Stimulated activated CD4-positive, alpha-beta T cell treated with anti-CD3 and anti-CD28 coated beads, TNF-alpha, amount 100 ng/mL, for 4 hours (primary cell): ENCODE measurements at places on chromosomes 13 and 19.

DNA sequence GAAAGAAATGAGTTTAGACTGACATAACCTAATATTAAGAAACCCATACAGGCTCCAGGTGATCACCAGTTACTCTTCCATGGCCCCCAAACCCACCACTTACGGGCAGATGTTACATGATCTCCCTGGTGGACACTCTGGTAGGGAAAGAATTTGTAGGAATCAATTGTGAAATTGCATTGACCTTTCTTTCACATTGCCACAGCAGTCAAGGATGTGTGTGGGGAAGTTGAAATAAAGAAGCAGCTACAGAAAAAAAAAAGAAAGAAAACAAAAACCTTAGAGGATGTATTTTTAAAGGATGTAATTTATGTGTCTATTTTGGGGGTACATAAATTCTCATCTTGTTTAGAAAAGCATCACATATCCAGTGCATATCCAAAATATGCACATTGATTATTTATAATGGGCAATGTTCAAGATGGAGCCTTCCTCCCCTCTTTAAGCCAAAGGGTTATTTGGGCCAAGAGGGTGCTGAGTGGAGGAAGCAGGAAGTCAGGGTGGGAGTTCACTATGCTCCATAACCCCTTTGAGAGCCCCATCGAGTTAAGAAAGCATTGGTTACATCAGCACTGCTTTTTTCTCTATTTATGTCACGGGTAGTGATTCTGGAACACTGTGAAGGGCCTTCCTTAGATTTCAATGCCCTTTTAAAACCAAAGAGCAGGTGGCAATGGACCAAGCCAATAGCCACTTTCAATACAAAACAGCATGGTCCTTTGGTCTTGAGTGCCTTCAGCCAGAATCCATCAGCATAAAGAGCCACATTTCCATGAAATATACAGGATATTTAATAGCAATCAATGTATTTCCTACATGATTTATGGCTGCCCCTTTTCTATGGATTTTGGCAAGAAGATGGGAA, 169.6 kb downstream of the LACC1 start:
- DNase-seq, result no peak

DNA sequence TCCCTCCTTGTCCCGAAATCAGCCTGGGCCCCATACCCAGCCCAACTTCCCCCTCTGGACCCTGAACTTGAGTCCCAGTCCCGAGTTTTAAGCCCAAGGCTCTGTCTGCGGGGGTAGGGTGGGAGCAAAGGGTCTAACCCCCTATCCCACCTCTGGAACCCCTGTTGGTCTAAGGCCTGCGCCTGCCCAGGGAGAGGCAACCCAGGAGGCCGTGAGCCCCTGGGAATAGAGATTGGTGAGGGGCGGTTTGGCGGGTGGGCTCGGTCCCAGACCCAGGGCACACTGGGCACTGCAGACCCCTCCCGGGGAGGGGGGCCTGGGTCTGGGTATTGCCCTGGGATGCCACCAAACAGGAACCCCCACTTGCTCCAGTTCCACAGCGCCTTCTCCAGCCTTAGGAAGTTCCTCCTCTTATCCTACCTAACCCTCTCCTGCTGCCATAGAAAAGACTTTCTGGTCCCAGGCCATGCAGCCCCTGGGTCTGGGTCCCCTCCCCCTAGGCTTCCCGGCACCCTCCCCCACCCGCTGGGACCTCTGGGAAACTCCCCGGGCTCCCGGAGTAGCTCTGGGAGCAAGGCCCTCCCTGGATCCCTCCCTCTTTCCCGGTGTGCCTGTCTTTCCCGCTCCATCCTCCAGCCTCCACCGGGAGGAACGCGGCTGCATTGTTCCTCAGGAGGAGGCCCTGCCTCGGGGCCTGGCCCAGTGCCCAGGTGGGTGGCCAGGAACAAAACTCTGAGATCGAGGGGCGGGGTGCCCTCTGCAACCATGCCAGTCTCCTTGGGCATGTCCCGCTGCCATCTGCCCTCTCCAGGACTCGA, 33.6 kb upstream of the NANOS3 start:
- DNase-seq, result no peak

GRCh38 chr13:78054157-78054556, 135.5 kb upstream of the EDNRB start:
- DNase-seq, result no peak

- DNase-seq, result no peak
These were observed 332.8 kb upstream of the MIR17HG start for GRCh38 chr13:91014696-91015095.

DNA sequence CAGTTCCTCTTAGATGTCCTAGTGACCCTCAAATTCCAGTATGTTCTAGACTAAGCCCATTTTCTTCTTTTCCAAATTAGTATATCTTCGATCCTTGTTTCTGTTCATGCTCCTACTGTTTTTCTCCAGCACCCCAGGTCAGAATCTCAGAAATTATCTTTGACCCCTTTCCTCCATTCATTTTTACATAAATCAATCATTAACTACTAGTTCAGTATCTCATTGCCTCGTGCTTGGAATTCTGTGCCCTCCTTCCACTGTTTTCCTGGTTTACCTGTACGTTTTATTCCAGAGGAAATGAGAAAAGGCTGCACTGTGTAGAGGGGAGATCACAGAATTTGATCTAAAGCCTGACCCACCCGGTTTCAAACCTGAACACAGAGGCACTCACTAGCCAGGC, 107.9 kb downstream of the LRCH1 start:
- no peak for DNase-seq

- DNase-seq, result no peak
These were observed 345.7 kb downstream of the MTUS2 start for GRCh38 chr13:29165840-29166239.
